EH (cell line): ENCODE measurements at places on chromosomes 3 and 15.

- DNase-seq: peak; percentile 87
Measured at GRCh38 chr3:170714562-170715535, 129.0 kb upstream of the SLC7A14 start.

DNA sequence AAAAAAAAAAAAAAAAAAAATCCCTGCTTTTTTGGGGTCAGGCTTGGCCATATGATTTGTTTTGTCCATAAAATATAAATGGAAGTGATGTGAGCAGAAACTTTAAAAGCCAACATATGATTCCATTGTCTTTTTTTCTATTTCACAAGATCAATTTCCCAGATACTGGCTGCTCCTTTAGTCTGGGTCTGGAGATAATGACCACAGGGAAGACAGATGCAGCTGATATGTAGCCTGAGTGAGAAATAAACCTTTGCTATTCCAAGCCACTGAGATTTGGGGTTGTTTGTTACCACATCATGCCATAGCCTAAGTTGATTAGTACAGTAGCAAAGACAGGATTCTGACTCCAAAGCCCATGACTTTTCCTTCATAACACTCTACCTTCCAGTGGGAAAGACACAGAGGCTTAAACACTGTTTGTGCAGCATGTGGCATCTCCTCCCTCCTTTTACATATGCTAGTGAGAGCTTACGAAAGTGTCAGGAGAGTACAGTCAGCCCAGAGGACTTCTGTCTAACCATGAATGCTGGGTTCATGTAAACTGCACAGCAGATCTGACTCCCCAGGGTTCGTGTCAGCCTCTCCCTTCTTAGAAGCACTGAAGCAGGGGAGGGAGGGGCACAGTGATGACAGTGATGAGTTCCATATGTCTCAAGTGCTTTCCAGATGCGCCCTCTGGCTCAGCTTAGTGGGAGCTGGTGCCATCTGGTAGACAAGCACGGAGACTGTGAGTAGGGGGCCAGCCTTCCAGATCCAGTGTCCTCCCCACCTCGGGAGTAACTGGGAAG lies 36.7 kb upstream of the SLC7A14 start:
- peak; percentile 93 for DNase-seq

DNA sequence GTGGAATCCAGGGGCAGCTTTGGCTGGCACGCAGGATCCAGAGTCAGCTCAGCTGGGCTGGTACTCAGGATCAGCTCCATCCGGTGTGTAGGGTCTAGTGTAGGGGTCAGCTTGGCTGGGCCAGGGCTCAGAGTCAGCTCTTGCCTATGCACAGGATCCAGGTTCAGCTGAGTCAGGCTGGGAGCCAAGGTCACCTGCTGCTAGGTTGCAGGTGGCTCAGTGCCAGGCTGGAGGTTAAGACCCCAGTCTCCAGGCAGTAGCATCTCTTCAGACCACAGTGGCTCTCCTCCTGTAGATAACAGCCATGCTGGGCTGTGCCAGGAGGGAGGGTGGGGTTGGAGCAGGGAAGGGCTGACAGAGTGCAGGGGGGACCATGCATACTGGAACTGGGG lies 1.8 kb downstream of the HYAL3 start:
- DNase-seq: no peak

DNA sequence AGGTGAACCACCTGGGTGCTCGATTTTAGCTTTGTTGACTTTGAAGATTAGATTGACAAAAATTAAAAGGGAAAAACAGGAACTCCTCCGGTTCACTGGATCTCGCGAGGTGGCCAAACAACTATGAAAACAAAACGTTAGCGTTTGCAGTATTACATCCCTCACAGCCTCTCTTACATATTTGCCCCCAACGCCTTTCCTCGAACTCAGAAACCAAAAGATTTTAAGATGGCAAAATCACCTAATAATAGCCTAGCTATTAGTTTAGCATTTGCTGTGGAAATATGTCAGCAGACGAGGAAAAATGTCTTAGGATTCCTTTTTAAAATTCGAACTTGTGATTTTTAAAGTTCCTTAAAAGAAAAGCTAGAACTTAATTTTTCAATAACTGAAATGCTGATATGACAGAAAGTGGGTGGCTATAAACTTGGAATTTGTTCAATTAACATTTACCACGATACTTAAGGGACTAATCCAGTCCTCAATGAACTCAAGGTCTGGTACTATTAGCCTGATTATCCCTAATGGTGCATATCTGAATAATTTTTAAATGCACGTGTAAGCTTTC lies 491 bp upstream of the SENP7 start:
- no peak for DNase-seq

DNA sequence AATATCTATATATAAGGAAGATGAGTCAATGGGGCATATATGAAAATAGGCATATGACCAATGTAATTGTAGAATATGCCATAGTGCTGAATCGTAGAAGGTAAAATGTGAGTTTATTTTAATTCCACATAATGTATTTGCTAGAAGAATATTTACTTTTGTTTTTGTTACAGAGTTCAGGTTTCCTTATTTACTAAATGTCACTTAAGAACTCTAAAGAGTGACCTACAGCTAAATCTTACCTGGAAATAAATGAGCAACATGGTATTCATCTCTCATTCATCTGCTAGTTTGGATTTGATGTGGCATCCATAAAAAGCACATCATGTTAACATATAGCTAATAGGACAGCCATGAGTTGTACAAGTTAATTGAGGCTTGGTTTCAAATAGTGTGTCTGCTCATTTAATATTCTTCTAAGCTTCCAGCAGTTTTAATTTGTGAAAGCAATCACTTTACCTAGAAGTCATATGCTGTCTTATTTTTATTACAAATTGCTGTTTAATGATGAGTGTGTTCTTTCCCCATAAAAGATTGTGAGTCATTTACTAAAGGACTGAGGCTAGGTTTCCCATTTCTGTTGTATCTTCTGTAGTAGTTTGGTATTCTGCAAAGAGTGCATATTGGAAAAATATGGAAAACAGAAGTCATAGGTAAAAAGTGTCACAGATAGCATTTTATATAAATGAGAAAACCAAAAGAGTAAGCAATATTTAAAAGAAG lies 222.1 kb upstream of the POU1F1 start:
- no peak for DNase-seq

GRCh38 chr15:68642491-68642845 lies 63.7 kb downstream of the CORO2B start:
- DNase-seq: peak; percentile 33

- DNase-seq: peak; percentile 40
Measured at GRCh38 chr3:122760453-122761271, 33.0 kb downstream of the HSPBAP1 start.

- DNase-seq: no peak
Measured at GRCh38 chr3:49183873-49184272, 12.5 kb downstream of the KLHDC8B start.

- peak; percentile 54 for DNase-seq
Measured at GRCh38 chr3:46112296-46112695, 85.0 kb upstream of the XCR1 start.

DNA sequence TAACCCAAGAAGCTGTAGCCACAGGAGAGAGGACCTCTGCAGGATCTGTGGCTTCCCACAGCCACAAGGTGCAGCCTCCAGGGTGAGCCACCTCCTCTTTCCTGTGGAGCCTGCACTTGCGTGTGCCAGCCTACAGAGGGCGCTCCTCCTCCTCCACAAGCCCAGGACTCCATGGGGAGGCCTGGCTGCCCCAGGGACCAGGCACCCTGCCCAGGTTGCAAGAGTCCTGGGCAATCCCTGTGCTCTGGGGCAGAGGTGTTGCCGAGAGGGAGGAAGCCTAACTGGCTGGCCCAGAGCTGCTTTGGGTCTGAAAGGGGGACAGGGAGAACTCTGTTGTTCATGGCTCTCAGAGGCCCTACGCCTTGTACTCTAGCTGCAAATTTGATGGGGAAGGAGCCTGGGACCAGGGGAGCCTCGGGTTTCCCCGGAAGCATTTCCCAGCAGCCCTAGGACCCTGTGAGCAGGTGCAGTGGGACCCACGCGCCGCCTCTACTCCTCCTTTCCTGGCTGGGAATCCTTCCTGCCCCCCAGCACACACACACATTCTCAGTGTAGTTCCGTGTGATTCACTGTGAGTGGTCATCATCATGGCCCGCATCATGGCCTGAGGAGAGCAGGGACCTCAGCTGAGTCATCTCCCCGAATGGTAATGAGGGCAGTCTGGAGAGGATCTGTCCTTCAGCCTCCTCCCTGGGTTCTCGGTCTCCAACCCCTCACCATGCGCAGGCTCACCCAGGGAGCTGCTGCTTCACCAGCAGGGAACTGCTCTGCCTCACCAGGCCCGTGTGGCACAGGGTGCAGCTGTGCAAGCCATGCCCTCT lies 24.3 kb downstream of the TBC1D21 start:
- peak; percentile 95 for DNase-seq

DNA sequence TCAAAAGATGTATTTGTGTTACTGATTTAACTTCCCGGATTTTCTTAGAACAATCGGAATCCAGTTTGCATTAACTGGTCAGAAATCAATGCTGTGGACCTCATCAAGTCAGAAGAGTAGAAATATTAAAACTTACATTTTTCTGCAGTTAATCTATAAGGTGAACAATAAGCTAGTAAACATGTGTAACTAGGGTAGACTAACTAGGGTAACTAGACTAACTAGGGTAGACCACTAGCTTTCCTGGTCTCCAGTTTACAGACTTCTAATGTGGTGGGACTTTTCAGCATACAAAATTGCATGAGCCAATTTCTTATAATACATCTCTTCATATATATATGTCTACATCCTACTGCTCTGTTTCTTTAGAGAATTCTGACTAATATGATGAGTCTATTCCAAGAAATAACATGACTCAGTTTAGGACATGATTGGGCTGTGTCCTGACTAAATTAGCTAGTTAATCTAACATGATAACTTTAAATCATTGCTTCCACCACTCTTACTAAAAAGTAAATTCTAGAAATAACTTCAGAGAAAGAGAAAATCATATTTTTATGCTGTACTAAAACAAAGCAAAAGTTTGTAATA lies 5.3 kb downstream of the PLSCR2 start:
- DNase-seq: peak; percentile 47

GRCh38 chr15:35455201-35455600 lies 90.8 kb downstream of the DPH6 start:
- peak; percentile 74 for DNase-seq
